ENCODE measurements at places on chromosomes 5 and 9. TPM values are rescaled to one million over a fixed set of nuclear protein-coding genes. Genes with fewer than 3 reads are reported as not detected.

The SLC6A19 gene
- total RNA-seq = not detected

The GNA14 gene
- 5.0 TPM for total RNA-seq

The NEUROG1 gene
- total RNA-seq = not detected

The TLE1 gene
- total RNA-seq = 60.2 TPM

The PCDHGA6 gene
- 4.4 TPM for total RNA-seq

The NMUR2 gene
- total RNA-seq = not detected

The C7 gene
- total RNA-seq = 317 TPM

The CAMK2A gene
- total RNA-seq = 18.3 TPM

The HCN1 gene
- total RNA-seq = 0.29 TPM

GRCh38 chr9:85114799-85115198 lies 445.3 kb downstream of the NTRK2 start:
- no peak overlapping the region for H3K4me3 ChIP-seq
- no peaks in the 10 kb centered on the region for H3K36me3 ChIP-seq

DNA sequence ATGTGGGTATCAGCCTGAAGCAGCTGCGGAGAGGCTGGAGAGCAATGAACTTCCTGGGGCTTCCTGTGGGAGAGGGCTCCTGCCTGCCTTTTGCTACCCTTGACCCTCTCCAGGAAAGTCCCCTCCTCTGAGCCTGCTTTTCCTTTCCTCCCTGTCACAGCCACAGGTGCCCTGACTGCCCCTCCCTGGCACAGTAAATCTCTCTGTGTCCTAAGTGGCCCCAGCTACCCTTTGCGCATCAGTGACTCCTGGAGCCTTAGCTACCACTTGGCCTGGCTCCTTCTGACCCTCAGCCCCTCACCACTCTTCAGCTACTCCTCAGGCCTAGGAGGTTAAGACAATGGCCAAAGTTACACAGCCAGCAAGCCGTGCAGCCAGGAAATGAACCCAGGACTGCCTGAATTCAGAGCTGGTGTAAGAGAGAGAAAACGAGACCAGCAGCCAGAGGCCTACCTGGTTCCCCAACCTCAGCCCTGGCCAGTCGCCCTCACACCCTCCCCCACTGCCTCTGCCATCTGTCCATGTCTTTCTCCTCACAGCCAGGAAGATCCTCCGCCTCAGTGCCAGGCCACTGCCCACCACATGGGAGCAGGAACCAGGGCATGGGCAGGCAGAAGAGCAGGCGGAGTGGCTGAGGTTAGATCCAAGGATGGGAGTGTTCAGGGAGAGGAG lies 18.6 kb downstream of the CNTFR start:
- DNase-seq = no peak
- no peaks in the 10 kb centered on the region for H3K36me3 ChIP-seq
- H3K4me3 ChIP-seq = no peak overlapping the region
- H3K27me3 ChIP-seq = peaks cover 60% of the 10 kb centered on the region
- no peak overlapping the region for H3K27ac ChIP-seq

- H3K4me3 ChIP-seq = no peak overlapping the region
- H3K4me1 ChIP-seq = no peaks in the 10 kb centered on the region
- no peak for DNase-seq
- no peaks in the 10 kb centered on the region for H3K27me3 ChIP-seq
- no peaks in the 10 kb centered on the region for H3K36me3 ChIP-seq
Observed at GRCh38 chr5:138597661-138598400, 22.6 kb upstream of the HSPA9 start.

- H3K4me1 ChIP-seq = no peaks in the 10 kb centered on the region
- no peak overlapping the region for H3K4me3 ChIP-seq
- H3K36me3 ChIP-seq = no peaks in the 10 kb centered on the region
- DNase-seq = no peak
- H3K27ac ChIP-seq = no peak overlapping the region
- H3K27me3 ChIP-seq = no peaks in the 10 kb centered on the region
Observed at GRCh38 chr9:115766370-115766955, 387.1 kb upstream of the PAPPA start.

- no peaks in the 10 kb centered on the region for H3K27me3 ChIP-seq
- H3K27ac ChIP-seq = no peak overlapping the region
- H3K4me3 ChIP-seq = no peak overlapping the region
- no peak for DNase-seq
- H3K4me1 ChIP-seq = no peaks in the 10 kb centered on the region
Observed at GRCh38 chr5:1484730-1485578, 38.8 kb downstream of the LPCAT1 start.

GRCh38 chr9:36665921-36666431 lies 93.3 kb downstream of the MELK start:
- no peak for DNase-seq
- no peak overlapping the region for H3K27ac ChIP-seq
- no peaks in the 10 kb centered on the region for H3K4me1 ChIP-seq
- H3K4me3 ChIP-seq = no peak overlapping the region
- H3K27me3 ChIP-seq = no peaks in the 10 kb centered on the region

DNA sequence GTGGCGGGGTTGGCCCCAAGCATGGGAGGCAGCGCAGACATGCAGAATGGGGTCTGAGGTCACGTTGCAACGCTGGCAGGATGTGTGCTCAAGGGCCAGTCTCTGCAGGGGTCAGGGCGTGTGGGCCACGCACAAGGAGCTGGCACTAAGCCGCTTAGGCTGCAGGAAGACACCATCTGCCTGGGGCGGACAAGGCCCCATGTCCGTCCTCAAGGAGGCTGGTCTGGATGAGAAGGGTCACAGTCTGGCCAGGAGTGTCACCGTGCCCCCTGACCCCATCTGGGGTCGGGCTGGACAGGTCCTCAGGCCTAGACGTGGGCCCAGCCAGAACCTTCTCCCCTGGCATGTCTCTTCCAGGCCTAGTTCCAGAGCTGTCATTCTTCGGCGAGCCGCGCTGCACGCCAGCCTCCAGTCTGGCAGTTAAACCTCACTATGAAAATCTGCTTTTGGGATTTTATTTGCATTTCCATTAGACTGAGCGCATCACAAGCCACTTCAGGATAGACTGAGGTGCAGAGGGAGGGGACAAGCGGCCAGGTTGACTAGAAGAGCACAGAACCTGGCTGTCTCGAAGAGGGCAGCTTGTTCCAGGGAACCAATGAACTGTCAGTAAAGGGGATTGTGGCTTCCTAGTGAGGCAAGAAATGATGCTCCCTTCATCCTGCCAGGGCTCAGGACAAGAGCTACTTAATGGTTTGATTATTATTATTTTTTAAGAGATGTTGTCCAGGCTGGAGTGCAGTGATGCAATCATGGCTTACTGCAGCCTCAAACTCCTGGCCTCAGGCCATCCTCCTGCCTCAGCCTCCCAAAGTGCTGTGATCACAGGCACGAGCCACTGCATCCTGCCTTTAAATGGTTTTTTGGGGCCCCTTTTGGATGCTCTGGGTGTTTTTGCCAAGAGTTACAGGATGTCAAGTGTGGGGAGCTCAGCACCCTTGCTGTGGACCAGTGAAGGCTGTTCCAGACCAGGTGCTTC lies 4.3 kb downstream of the BRD3OS start:
- no peak overlapping the region for H3K27ac ChIP-seq
- no peaks in the 10 kb centered on the region for H3K27me3 ChIP-seq
- H3K4me3 ChIP-seq = no peak overlapping the region
- H3K36me3 ChIP-seq = peaks cover 63% of the 10 kb centered on the region
- no peak for DNase-seq

DNA sequence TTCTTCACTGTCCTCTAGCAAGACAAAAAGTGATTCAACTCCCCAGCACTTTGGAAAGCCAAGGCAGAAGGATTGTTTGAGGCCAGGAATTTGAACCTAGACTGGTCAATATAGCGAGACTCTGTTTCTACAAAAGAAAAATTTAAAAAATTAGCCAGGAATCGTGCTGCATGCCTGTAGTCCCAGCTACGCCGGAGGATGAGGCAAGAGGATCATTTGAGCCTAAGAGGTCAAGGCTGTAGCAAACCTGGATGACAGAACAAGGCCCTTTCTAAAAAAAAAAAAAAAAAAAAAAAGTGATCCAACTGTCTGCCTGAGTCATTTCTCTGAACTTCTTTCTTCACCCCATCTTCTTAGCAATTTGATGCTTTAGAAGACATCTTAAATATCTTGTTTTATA lies 12.4 kb downstream of the ITGA2 start:
- H3K36me3 ChIP-seq = peaks cover 3% of the 10 kb centered on the region
- no peaks in the 10 kb centered on the region for H3K4me1 ChIP-seq
- H3K27ac ChIP-seq = no peak overlapping the region
- H3K27me3 ChIP-seq = no peaks in the 10 kb centered on the region

- peak; percentile 8 for DNase-seq
- no peak overlapping the region for H3K4me3 ChIP-seq
- H3K36me3 ChIP-seq = no peaks in the 10 kb centered on the region
- H3K4me1 ChIP-seq = peaks cover 4% of the 10 kb centered on the region
- H3K27ac ChIP-seq = no peak overlapping the region
- H3K27me3 ChIP-seq = no peaks in the 10 kb centered on the region
Observed at GRCh38 chr5:57986761-57987341, 473.0 kb downstream of the PLK2 start.

GRCh38 chr5:134383980-134384697 lies 12.8 kb downstream of the UBE2B start:
- H3K4me1 ChIP-seq = no peaks in the 10 kb centered on the region
- H3K4me3 ChIP-seq = no peak overlapping the region

- no peak overlapping the region for H3K27ac ChIP-seq
- H3K27me3 ChIP-seq = no peaks in the 10 kb centered on the region
- peaks cover 11% of the 10 kb centered on the region for H3K4me1 ChIP-seq
- H3K4me3 ChIP-seq = peak overlapping the region; percentile 11
- H3K36me3 ChIP-seq = no peaks in the 10 kb centered on the region
Observed at GRCh38 chr9:38362852-38363588, 29.5 kb upstream of the ALDH1B1 start.

- no peak overlapping the region for H3K27ac ChIP-seq
- DNase-seq = no peak
- H3K27me3 ChIP-seq = no peaks in the 10 kb centered on the region
- no peaks in the 10 kb centered on the region for H3K4me1 ChIP-seq
- H3K36me3 ChIP-seq = no peaks in the 10 kb centered on the region
Observed at GRCh38 chr9:98276907-98277469, 21.5 kb upstream of the TBC1D2 start.

DNA sequence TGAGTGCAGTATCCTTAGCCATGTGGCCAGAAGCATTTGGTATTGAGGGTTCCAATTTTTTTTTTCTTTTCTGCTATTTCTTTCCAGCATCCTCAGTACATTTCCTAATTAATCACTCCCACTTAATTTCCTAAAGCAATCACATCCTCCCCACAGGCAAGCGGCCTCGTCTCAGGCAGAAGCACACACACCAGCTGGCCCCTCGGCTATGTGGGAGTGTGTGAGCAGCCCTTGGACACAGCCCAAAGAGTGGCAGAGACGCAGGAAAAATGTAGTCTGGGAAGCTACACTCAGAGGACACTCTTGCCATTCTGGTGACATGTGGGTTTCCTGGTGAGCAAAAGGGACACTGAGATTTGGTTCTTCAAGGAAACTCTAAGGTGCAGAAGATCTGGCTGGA lies 20.7 kb downstream of the SLIT3 start:
- DNase-seq = no peak
- no peak overlapping the region for H3K4me3 ChIP-seq
- no peaks in the 10 kb centered on the region for H3K4me1 ChIP-seq
- H3K36me3 ChIP-seq = no peaks in the 10 kb centered on the region
- H3K27me3 ChIP-seq = no peaks in the 10 kb centered on the region

Data from stomach (tissue), 19 donors.